ENCODE measurements at places on chromosomes 2 and 18. TPM values are rescaled to one million over a fixed set of nuclear protein-coding genes. Genes with fewer than 3 reads are reported as not detected.

- DNase-seq: no peak
These were observed 88.5 kb downstream of the SOCS6 start for GRCh38 chr18:70377317-70377799.

- no peak for DNase-seq
These were observed 126.6 kb downstream of the VAPA start for GRCh38 chr18:10040287-10041011.

DNA sequence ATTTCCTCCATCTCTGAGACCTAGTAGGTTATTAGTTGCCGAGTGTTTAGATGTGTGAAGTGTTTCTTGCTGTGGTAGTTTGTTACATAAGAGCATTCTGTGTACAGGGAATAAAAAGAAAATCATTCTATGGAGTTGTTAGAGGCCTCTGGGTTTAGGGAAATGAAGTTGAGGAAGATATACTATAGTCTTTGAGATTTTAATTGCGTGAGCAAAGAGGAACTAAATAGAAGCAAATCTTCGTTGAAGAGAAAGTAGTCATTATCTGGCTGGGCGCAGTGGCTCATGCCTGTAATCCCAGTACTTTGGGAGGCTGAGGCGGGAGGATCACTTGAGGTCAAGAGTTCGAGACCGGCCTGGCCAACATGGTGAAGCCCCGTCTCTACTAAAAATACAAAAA, 19.0 kb downstream of the USP39 start:
- DNase-seq: no peak

DNA sequence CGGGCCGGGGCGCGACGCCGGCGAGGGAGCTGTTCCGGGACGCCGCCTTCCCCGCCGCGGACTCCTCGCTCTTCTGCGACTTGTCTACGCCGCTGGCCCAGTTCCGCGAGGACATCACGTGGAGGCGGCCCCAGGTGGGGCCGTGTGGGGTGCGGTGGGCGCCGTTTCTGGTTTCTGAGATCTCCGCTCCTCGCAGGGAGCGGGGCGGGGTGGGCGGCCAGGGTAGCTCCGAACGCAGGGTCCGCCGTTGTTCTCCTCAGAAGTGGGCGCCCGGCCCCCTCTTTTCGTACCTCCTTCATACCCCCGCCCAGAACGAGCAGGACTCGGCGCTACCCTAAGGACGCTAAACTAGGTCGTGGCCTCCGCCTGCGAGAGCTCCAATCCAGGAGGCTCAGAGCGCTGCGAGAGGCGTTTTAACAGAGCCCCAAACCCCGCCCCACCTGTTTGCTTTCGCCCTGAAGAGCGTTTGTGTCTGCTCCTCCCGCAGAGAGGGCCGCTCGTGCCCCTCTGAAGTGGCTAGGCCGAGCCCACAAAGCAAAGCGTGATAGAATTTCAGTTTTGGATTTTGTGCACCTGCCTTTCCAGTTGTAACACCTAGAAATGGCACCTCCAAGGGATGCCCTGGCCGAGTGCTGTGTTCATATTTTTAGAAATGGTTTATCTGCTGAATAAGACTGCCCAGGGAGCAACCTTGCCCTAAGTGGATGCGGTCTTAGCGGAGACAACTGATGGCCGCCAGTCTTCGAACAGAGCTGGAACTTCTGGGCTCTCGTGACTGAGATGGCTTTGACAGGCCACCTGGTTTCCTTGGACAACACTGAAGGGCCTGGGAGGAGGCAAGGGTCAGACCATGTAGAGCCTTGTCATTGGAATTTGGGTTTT, 626 bp downstream of the CAPN10 start:
- DNase-seq: no peak

ICOS gene
- not detected for total RNA-seq

DNA sequence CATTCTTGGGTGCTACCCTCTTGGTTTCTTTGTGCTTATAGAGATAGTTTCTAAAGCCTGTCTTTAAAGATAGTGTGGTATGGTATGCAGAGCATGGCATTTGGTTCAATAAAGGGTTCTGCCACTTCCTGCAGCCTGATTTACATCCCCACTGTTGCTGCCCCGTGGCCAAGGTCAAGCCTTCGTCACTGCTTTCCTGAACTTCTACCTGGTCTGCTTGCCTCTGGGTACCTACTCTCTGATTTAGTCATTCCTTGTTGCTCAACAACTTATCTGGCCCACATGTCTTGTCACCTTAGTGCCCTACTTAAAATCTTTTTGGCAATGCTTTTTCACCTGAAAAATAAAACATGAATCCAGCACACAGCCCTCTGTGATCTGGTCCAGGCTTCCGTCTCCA, 352.9 kb downstream of the LPIN1 start:
- DNase-seq: no peak

DNA sequence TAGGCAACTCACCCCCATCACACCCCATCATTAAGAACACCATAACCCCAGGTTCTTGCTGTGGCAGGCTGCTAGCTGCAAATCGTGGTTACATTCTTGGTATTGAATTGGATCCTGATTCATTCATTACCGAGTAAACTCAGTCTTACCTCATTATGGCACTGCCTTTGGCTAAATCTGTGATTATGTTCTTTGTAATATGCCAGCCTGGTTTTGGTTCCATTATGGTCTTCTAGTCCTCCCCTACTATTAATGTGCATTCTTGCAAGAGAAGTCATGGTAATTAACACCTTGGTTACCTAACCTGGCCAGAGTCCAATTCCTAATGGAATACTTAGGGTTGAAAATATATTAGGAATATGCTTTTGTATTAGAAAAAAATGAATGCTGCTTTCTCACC, 258.9 kb upstream of the APCDD1 start:
- no peak for DNase-seq

DNA sequence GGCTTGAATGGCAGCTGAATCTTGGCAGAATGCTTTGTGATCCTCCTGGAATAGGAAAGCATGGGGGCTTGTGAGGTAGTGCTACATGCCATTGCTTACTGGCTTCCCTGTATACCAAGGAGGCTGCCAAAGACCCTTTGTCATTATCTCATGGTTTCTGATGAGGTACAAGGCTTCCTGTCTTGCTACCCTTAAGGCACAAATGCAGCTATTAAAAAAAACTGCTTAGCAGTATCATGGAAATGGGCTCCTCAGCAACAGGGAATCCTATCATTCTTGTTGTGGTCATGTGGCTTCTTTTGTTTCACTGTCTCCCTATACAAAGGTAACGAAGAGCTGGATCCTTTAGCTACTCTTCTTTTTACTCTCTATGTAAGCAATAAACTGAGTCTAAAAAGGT, 6.6 kb upstream of the KANSL1L start:
- no peak for DNase-seq

DNA sequence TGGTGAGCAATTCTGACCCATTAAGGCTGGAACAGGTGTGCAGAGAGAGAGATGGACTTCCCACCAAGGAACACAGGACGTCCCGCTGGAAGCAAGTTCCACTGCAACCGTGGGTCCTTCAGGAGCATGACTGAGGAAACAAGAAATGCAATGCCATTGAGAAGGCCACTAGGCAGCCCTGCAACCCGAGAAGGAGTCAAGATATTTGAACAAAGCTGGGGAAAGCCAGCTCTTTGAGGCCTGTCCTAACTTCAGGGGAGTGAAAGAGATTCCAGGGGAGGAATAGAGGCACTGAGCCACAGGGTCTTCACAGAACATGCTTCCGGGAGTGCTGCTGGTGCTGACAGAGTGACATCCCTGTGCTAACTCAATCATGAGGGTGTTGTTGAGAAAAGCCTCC, 153.8 kb upstream of the ZNF236 start:
- no peak for DNase-seq

DNA sequence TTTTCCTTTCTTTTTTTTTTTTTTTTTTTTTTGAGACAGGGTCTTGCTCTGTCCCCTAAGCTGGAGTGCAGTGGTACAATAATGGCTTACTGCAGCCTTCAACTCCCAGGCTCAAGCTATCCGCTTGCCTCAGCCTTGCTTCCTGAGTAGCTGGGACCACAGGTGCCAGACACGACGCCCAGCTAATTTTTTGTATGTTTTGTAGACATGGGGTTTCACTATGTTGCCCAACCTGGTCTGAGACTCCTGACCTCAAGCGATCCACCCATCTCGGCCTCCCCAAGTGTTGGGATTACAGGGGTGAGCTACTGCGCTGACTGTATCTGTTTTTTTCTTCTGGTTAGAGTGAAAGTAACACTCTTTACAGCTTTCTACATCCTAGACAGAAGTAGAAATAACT, 240.3 kb upstream of the FBXO11 start:
- no peak for DNase-seq

TEX44 gene
- not detected for total RNA-seq

DNA sequence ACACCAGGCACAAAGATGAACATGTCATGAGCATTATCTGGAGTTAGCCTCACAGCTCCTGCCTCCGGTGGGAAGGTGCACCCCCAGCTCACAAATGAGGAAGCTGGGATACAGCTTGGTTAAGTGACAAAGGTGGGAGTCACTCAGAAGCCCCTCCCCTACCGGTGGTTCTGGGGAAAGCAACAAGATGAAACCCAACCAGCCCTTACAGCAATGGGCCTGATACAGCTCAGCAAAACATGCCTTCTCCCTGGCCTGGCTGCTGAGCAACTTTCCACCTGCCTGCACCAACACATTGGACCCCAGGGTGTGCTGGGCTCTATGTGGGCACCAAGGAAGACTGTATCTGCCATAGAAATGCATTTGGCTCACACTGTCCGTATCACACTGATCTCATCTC, 113.2 kb downstream of the GYPC start:
- DNase-seq: no peak

FSHR gene
- total RNA-seq: not detected

DNA sequence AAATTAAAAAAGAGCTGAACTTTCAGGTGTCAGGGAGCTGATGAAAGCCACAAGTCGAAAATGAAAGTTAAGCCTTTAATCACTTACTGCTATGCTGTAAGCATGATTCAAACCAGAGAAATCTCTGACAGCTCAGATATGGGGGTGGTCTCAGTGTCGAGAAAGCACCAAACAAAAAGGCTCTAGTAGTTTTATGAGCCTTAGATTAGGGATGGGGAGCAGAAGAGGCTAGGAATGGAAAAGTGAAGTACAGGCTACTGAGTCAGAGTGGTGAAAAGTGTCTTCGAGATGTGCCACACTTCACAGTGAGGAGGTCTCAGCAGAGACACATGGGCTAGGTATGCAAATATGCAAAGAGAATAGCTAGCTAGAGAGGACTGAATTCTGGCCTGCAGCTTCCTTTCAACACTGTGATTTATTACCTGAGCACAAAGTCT, 482.2 kb downstream of the SPAG16 start:
- DNase-seq: no peak

IL1R2 gene
- not detected for total RNA-seq

YWHAQ gene
- 246 TPM for total RNA-seq

- no peak for DNase-seq
These were observed 69.2 kb downstream of the RNF152 start for GRCh38 chr18:61823595-61823994.

- DNase-seq: peak; percentile 100
These were observed 153.7 kb upstream of the SERTAD2 start for GRCh38 chr2:64807417-64807816.

PROKR1 gene
- total RNA-seq: not detected

DNA sequence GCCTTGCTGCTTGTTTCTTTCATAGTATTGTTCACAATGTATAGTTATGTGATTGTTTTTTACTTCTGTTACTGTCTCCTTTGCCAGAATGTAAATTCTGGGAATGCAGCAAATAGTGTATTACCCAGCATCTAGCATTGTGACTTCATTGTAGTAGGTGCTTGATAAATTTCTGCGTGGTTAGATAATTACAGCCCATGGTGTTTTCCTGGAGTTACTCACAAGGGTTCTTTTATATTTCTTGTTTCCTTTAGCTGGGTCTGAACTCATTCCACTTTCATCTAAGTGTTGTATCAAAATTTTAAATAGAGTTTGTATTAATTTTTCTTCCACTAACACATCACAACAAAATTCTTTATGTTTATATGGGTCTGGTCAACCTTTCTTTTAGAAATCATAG, 132.6 kb downstream of the MAP4K4 start:
- no peak for DNase-seq

LAMA1 gene
- total RNA-seq: 29.5 TPM

POU3F3 gene
- total RNA-seq: 19.0 TPM

DNA sequence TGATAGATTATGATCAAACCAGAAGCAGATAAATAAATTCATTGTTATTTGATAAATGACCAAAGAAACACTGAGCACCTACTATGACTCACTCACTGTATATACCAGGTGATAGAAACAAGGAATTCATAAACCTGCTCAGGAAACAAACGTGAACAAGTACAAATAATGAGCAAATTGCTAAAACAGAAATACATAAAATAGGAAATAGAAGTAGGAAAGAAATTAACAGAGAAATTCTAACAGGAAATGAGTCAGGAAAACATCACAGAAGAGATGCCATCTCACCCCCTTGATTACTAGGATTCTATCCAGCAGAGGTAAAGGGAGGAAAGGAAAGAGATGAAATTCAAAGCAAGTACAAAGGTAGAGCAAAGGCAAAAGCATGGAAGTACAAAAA, 31.3 kb downstream of the EXOC6B start:
- DNase-seq: no peak

GRCh38 chr2:37819186-37819585, 105.9 kb upstream of the RMDN2 start:
- no peak for DNase-seq

- DNase-seq: no peak
These were observed 118.6 kb upstream of the PELI1 start for GRCh38 chr2:64262816-64263215.

DNA sequence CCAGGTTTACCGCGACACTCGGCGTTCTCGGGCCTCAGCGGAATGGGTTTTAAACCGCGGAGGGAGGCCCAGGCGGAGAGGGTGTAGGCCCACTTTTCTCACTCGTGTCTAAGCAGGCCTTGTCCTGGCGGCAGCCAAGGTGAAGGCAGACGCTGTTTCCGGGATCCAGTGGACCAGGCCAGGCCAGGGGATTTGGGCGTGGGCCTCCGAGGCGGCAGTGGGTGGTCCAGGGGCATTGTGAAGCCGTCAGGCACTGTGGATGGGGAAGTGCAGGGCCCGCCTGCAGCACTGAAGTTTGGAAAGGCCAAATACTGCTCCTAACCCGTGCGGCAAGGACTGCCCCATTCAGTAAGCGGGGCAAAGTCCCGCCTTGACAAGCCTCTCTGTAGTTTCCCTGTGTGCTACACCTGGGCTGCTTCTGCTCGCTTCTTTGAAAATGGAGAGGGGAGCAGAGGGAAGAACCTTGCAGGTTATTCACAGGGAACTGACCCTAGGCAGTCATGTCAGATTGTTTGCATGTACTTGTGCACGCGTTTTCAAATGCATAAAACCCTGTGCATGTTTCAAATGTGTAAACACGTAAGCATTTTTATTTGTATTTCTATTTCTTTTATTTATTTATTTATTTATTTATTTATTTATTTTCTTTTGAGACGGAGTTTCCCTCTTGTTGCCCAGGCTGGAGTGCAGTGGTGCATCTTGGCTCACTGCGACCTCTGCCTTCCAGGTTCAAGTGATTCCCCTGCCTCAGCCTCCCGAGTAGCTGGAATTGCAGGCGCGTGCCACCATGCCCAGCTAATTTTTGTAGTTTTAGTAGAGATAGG, 7.5 kb upstream of the DLX2 start:
- DNase-seq: no peak
